ENCODE measurements at places on chromosomes 3 and 15.

DNA sequence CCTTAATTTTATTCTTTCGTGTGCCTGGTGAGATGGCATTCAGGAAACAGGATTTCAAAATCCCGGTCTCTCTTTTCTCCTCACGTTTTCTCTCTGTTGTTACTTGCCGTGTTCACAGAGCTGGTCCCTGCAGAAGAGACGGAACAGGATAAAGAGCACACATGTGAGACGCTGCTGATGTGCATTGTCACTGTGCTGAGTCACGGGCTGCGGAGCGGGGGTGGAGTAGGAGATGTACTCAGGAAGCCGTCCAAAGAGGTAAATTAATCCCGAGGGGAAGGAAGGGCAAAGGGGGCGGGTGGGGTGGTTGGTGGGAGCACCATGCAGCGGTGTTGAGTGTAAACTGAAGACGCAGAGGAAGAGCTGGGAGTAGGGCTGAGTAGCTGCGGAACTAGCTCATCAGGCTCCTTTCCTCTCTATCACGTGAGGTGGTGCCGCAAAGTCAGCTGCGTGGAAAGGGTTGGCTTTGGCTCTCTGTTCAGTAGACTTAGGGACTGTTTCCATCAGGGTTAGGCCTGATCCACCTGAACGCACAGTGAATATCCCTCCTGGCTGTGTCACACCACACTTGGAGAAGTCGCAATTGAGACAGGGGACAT, 164.8 kb upstream of the BHLHE40 start:
- peak overlapping the region; percentile 52 for H3K27ac ChIP-seq
- peaks cover 14% of the 10 kb centered on the region for H3K4me1 ChIP-seq
- no peak for DNase-seq
- H3K36me3 ChIP-seq, result peaks cover 96% of the 10 kb centered on the region
- H3K27me3 ChIP-seq, result peaks cover 10% of the 10 kb centered on the region
- H3K4me3 ChIP-seq, result no peak overlapping the region

- peaks cover 41% of the 10 kb centered on the region for H3K4me1 ChIP-seq
- H3K27me3 ChIP-seq, result peaks cover 7% of the 10 kb centered on the region
- H3K4me3 ChIP-seq, result no peak overlapping the region
These were observed 107.4 kb downstream of the ADAMTS17 start for GRCh38 chr15:100234158-100235029.

- peaks cover 9% of the 10 kb centered on the region for H3K27me3 ChIP-seq
- DNase-seq, result no peak
- H3K36me3 ChIP-seq, result no peaks in the 10 kb centered on the region
These were observed 186.6 kb upstream of the NSMCE3 start for GRCh38 chr15:29456255-29456654.

GRCh38 chr3:197399486-197399885, 101.1 kb upstream of the DLG1 start:
- no peak for DNase-seq
- peaks cover 53% of the 10 kb centered on the region for H3K4me1 ChIP-seq
- H3K27me3 ChIP-seq, result peaks cover 2% of the 10 kb centered on the region
- no peak overlapping the region for H3K27ac ChIP-seq

DNA sequence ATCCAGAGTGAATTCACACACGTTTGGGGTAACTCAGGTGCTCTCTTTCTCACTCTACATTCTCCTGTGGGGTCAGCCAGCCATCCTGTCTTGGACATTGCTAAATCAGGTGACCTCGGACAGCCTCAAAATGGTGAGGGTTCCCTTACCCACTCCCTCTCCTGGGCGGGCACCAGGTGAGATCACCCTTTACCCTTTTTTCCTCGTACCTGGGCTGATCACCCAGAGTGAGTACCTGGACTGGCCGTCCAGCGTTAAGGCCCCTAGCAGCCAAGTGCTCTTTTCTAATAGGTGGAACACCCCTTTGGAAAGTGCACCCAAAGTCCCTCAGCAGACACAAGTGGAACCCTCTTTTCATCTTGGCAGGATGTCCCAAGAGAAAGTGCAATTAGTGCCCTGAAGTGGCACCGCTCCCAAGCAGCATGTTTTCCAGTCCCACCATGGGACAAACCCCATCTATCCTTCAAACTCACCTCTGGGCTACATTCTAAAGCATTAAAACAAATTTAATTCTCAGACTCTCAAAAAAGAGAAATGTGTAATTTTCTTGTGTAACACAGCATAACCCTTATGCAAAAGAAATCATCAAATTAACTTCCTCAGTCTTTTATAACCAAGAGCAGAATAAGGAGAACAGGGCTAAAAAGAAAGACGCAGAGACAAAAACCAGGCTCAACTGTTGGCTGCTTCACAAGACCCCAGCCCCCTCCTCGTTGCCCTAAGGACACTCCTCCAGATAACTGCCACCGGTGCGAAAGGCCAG, 20.7 kb downstream of the TRANK1 start:
- H3K27ac ChIP-seq, result peak overlapping the region; percentile 60
- peak overlapping the region; percentile 63 for H3K4me3 ChIP-seq
- peaks cover 21% of the 10 kb centered on the region for H3K36me3 ChIP-seq
- H3K4me1 ChIP-seq, result peaks cover 62% of the 10 kb centered on the region

DNA sequence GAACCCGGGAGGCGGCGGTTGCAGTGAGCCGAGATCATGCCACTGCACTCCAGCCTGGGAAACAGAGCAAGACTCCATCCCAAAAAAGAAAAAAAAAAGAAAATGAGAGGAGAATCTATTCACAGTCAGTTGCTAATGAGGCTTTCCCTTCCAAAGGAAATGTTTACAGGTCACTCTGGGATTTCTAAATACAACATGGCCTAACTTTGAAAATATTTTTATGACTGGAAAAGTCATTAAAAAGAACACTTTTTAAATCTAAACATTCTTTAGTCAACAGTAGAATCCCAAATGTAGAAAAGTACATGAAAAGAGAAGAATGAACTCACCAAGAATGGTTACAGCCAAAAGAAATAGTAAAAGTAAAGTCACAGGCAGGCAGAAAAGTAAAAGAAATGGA, 78.6 kb downstream of the PLD1 start:
- DNase-seq, result no peak
- no peak overlapping the region for H3K4me3 ChIP-seq
- H3K4me1 ChIP-seq, result peaks cover 18% of the 10 kb centered on the region
- H3K27me3 ChIP-seq, result peaks cover 4% of the 10 kb centered on the region
- no peak overlapping the region for H3K27ac ChIP-seq

GRCh38 chr3:138768125-138768524, 66.6 kb downstream of the PIK3CB start:
- H3K27me3 ChIP-seq, result no peaks in the 10 kb centered on the region
- peaks cover 37% of the 10 kb centered on the region for H3K36me3 ChIP-seq
- H3K4me1 ChIP-seq, result no peaks in the 10 kb centered on the region
- no peak for DNase-seq
- no peak overlapping the region for H3K27ac ChIP-seq

DNA sequence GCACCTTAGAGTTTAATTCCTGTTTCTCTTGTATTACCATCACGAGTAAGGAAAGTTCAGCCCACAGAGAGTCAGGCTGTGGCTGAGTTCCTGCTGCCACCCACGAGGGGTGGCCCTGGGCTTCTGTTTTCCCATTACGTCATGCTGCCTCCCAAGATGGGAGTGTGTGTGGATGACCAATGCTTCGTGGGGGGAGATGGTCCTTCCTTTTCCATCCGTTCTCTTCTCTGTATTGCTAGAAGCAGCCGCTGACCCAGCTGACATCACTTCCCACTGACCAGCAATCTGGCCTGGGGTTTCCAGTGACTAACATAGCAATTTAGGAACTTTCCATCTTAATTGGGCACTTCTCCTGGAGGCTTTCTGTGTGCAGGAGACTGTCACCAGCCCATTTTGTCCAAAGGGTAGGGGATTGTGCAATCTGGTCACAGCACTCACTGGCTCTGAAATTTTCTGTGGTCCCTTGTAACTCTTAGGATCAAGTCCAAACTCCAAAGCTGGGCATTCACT, 9.3 kb downstream of the IRAK2 start:
- H3K4me1 ChIP-seq, result peaks cover 4% of the 10 kb centered on the region
- H3K27me3 ChIP-seq, result peaks cover 26% of the 10 kb centered on the region
- no peak overlapping the region for H3K4me3 ChIP-seq
- no peak for DNase-seq

DNA sequence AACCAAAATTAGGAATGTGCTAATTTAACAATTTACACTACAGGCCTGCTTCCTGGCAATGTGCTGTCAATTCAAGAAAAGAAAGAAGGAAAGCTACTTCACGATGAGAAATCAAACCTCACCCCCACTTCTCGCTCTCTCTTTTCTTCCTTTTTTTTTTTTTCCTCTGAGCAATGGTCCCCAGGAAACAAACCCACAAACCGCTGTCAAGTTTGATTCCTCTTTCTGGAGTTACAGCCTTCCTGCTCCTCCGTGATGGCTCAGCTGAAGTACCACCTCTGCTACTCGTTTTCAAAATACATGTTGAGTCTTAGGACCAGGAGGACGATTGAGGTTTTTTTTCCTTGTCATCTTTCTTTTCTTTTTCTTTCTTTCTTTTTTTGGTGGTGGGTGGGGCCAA, 3.4 kb upstream of the TRIM71 start:
- H3K27me3 ChIP-seq, result peaks cover 7% of the 10 kb centered on the region
- peak overlapping the region; percentile 95 for H3K4me3 ChIP-seq
- DNase-seq, result no peak

GRCh38 chr15:90598031-90598577, 68.4 kb downstream of the CRTC3 start:
- peaks cover 34% of the 10 kb centered on the region for H3K36me3 ChIP-seq
- peaks cover 53% of the 10 kb centered on the region for H3K4me1 ChIP-seq

GRCh38 chr15:81809543-81809942, 236.3 kb downstream of the MEX3B start:
- H3K4me3 ChIP-seq, result no peak overlapping the region
- no peak overlapping the region for H3K27ac ChIP-seq
- peaks cover 5% of the 10 kb centered on the region for H3K27me3 ChIP-seq
- no peaks in the 10 kb centered on the region for H3K4me1 ChIP-seq
- peaks cover 8% of the 10 kb centered on the region for H3K36me3 ChIP-seq

GRCh38 chr15:91973481-91973880, 120.0 kb downstream of the SLCO3A1 start:
- no peak overlapping the region for H3K4me3 ChIP-seq
- peaks cover 34% of the 10 kb centered on the region for H3K27me3 ChIP-seq
- H3K36me3 ChIP-seq, result no peaks in the 10 kb centered on the region
- DNase-seq, result no peak
- H3K27ac ChIP-seq, result no peak overlapping the region

DNA sequence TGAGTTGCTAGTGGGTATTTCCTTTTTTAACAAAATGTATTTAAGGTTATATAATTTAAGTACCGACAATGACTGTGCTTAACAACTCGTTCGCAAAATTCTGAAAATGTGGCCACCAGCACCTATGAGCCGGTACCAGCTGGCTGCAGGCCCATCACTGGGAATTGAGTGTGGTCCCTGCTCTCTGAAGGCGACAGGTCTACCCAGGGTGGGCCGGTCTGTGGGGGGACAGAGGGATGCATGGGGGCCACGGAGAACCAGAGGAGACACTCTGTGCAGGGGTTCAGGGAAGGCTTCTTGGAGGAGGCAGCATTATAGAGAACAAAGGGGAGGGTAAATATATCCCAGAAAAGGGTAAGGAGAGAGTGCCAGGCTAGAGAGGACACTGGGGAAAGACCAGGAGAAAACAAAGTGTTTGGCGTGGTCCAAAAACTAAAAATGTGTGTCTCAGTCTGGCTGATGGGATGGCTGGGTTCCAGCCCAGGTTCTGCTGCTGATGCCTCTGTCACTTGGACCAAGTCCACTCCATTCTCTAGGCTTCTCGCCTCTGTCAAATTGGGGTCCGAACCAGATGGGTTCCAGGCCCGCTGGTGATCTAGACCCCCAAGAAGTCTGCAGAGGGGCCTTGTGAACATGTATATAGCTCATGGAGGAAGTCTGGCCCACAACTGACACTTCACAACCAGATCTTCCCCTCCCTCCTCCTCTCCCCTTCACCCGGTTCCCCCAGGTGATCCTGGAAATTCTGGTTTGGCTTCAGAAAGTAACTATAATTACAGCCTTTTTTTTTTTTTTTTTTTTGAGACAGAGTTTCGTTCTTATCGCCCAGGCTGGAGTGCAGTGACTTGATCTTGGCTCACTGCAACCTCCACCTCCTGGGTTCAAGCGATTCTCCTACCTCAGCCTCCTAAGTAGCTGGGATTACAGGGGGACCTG, 10.7 kb upstream of the CYP11A1 start:
- DNase-seq, result no peak
- H3K4me1 ChIP-seq, result peaks cover 28% of the 10 kb centered on the region
- no peak overlapping the region for H3K27ac ChIP-seq
- peaks cover 18% of the 10 kb centered on the region for H3K27me3 ChIP-seq

GRCh38 chr3:124260206-124260915, 268.4 kb upstream of the ROPN1 start:
- DNase-seq, result no peak
- peaks cover 11% of the 10 kb centered on the region for H3K36me3 ChIP-seq
- H3K4me1 ChIP-seq, result peaks cover 71% of the 10 kb centered on the region
- peaks cover 3% of the 10 kb centered on the region for H3K27me3 ChIP-seq

GRCh38 chr3:81237181-81237580, 524.3 kb downstream of the GBE1 start:
- H3K27ac ChIP-seq, result no peak overlapping the region
- H3K4me1 ChIP-seq, result no peaks in the 10 kb centered on the region
- H3K36me3 ChIP-seq, result no peaks in the 10 kb centered on the region
- peaks cover 3% of the 10 kb centered on the region for H3K27me3 ChIP-seq

DNA sequence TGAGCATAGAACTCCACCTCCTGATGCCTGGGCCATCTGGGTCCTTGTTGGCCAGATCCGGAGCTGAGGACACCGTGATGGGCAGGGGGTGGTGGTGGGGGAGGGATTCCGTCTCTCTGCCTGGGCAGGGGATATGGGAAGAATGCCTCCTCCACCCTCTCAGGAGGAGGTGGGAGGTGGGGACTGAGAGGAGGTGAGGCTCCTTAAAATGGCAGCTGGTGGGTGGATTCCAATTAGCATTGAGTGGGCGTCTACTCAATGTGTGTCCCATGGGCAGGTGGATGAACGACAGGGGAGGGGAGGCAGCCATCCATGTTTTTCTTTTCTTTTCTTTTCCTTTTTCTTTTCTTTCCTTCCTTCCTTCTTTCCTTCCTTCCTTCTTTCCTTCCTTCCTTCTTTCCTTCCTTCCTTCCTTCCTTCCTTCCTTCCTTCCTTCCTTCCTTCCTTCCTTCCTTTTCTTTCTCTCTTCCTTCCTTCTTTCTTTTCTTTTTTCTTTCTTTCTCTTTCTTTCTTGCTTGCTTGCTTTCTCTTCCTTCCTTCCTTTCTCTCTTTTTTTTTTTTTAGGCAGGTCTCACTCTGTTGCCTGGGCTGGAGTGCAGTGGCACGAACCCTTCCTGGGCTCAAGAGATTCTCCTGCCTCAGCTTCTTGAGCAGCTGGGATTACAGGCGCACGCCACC, 5.0 kb downstream of the SLC28A1 start:
- H3K4me1 ChIP-seq, result peaks cover 13% of the 10 kb centered on the region
- peaks cover 20% of the 10 kb centered on the region for H3K27me3 ChIP-seq
- DNase-seq, result no peak

GRCh38 chr15:64453689-64454037, 6.7 kb upstream of the ZNF609 start:
- peaks cover 57% of the 10 kb centered on the region for H3K4me1 ChIP-seq
- no peaks in the 10 kb centered on the region for H3K27me3 ChIP-seq
- DNase-seq, result no peak
- peak overlapping the region; percentile 45 for H3K27ac ChIP-seq

Measured in nephron progenitor cell (in vitro differentiated cells).